ENCODE measurements at places on chromosomes 7 and 10.

DNA sequence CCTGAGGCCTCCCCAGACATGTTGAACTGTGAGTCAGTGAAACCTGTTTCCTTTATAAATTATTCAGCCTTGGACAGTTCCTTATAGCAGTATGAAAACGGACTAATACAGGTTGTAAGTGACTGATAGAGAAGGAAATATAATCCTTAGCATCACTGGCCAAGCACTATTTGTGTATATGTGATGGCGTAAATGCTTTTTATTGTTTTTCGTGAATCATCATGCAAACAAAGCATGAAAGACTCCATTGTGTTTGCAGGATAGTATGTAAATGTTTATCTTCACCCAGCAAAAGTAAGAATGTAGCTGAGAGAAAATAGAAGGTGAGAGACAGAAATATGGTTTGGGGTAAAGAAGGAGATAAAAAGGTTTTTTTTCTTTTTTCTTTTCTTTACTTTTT lies 92.5 kb upstream of the LRGUK start:
- no peak for DNase-seq

- DNase-seq = no peak
Observed at GRCh38 chr7:111954474-111955381, 251.5 kb downstream of the DOCK4 start.

DNA sequence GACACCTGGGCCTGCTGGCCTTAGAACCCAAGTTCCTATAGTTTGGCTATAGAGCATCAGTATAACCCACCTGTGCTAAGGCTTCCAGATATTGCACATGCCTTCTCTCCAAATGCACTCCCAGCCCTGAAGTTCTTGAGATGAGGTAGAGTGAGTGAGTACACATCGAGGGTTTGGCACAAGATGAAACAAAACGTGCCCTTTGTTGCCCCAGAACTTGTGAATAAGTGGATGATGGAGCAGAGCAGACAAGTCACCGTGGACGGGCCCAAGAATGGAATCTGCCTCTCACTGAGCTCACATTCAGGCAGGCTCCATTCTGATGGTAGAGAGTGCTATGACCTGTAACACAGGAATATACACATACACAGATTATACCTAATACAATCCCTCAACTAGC lies 73.0 kb upstream of the STK17A start:
- no peak for DNase-seq

DNA sequence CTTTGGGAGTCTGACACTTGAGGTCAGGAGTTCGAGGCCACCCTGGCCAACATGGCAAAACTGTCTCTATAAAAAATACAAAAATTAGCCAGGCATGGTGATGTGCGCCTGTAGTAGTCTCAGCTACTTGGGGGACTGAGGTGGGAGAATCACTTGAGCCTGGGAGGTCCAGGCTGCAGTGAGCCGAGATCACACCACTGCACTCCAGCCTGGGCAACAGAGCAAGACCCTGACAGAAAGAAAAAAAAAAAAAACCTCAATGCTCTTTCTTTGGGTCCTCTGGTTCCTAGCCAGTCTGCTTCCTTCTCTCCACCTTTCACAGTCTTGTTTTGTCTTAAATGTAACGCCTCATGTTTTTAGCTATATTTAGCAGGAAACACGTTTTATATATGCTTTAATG lies 9.4 kb downstream of the OGDH start:
- no peak for DNase-seq

- DNase-seq = no peak
Observed at GRCh38 chr10:24104895-24105294, 104.0 kb upstream of the KIAA1217 start.

- no peak for DNase-seq
Observed at GRCh38 chr7:70486977-70487376, 645.0 kb upstream of the GALNT17 start.

- DNase-seq = no peak
Observed at GRCh38 chr7:112056409-112056808, 149.8 kb downstream of the DOCK4 start.

GRCh38 chr7:22183522-22184280 lies 173.3 kb downstream of the RAPGEF5 start:
- no peak for DNase-seq

DNA sequence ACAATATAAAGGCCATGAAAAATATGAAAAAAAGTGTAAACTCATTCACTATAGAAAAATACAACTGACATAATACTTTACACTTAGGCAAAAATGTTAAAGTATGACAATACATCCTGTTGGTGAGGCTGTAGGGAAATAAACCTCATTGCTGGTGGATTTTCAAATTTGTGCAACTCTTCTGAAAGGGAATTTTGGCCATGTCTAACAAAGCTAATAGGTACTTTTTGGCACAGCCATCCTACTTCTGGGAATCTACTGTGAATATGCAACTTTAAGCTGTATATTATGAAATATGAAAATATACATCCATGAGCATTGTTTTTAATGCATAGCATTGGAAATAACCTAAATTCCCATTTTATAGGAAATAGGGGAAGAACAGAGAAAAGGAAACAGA lies 13.4 kb upstream of the COA1 start:
- no peak for DNase-seq

- peak; percentile 38 for DNase-seq
Observed at GRCh38 chr7:36153571-36154097, 580 bp downstream of the EEPD1 start.

- no peak for DNase-seq
Observed at GRCh38 chr10:17225808-17226207, 2.2 kb upstream of the VIM start.

GRCh38 chr7:1359681-1360485 lies 99.4 kb downstream of the MICALL2 start:
- no peak for DNase-seq

- DNase-seq = peak; percentile 59
Observed at GRCh38 chr10:100826983-100827818, 81.8 kb downstream of the PAX2 start.

- no peak for DNase-seq
Observed at GRCh38 chr7:51589111-51589510, 272.5 kb upstream of the COBL start.

GRCh38 chr7:81811956-81812865 lies 42.4 kb upstream of the HGF start:
- no peak for DNase-seq

GRCh38 chr10:77592946-77593636 lies 44.5 kb downstream of the KCNMA1 start:
- no peak for DNase-seq

GRCh38 chr10:47359101-47359500 lies 10.9 kb downstream of the RBP3 start:
- DNase-seq = no peak

All from germinal center (tissue), 1 donor.